ENCODE measurements at places on chromosomes 7 and 10.

DNA sequence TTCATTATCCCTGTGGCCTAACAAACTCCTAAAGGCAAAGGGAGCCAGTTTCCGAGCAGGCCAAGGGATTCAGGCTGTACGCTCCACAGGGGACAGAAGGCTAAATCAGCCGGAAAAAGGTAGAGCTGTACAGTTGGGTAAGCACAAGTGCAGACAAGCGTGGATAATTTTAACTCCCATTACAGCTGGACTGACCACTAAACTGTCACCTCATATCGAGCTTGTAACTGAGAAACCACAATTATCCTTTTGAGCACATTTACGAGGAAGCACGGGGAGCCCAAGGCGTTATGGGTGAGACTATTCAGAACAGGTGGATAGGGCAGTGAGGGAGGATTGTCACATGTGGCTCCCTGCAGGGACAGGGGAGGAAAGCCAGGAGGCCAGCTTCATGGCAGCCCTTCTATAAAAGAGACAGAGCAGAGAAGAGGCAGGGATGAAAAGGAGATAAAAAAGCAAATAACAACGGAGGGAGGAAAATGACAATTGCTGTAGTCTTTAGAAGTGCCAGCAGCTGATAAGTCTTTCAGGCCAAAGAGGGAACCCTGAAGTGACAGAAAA is 288.0 kb downstream of the FGFR2 start:
- DNase-seq = no peak

DNA sequence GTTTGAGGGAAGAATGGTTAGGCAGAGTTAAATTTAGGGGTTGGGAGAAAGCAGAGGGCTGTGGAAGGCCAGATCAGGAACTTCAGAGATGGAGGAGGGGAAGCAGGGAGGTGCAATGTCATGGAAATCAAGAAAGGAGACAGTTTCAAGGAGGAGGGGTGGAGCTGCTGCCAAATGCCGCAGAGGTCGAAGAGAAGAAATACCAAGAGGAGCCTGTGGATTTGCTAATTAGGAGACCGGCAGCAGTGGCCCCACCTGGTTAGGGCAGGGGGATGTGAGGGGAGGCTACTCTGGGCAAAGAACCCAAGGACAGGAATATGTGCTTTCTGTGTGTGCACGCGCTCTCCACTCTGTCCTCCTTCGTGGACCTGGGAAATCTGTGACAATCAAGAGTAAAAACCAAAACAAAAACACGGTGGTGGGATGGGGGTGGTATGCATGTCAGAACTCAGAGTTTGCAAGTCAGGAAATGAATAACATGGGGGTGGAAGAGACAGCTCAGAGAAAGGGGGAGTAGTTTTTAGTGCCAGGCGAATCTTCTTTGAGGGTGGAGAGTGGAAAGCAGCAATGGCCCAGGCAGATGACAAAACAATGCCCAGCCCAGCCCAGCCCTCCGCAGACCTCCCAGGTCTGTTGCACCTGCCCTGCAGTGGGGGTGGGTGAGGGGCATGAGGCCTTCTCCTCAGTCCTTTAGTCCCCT is 102.9 kb upstream of the PAX2 start:
- DNase-seq = no peak

- no peak for DNase-seq
Observed at GRCh38 chr7:29105752-29106668, 40.3 kb downstream of the CPVL start.

DNA sequence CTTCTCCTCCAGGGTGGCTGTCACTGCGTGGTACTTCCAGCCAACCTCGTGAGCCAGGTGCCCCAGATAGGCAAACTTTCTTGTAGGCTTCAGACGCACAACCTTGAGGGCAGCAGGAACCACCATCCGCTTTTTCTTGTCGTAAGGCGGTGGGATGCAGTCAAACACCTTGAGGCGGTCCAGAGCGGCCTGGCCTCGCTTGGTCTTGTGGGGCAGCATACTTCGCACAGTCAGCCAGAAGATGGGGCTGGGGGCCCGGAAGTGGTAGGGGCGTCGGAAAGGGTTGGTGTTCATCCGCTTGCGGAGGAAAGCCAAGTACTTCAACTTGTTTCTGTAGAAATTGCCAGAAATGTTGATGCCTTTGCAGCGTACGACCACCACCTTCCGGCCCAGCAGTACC is 17.4 kb downstream of the SHOC2 start:
- no peak for DNase-seq

DNA sequence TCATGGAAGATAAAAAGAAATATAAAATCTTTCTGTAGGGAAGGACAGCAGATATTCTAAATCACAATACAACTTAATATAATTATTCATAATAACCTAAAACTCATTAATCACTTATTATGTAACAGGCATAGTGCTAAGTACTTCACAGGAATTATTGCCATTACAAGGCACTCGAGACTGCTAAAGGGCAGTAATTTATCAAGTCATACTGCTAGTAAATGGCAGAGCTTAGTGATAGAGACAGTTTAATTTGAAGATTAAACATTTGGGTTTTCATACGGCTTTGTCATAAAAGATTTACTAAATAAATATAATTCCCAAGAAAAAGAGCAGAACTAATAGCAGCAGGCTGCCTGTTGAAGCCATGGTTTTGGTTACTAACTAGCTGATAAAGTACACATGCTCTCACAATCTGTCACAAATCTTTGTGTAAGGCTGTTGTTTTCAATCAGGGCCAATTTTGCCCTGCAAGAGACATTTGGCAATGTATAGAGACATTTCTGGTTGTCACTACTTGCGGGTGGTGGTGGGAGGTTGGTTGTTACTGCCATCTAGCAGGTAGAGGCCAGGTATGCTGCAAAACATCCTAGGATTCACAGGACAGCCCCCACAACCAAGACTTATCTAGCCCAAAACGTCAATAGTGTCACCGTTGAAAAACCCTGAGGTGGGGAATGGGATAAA is 233.3 kb upstream of the CACNA2D1 start:
- DNase-seq = no peak

- DNase-seq = no peak
Observed at GRCh38 chr10:137606-138005, 2.4 kb downstream of the ZMYND11 start.

GRCh38 chr7:119382726-119383125 is 890.2 kb upstream of the KCND2 start:
- no peak for DNase-seq

DNA sequence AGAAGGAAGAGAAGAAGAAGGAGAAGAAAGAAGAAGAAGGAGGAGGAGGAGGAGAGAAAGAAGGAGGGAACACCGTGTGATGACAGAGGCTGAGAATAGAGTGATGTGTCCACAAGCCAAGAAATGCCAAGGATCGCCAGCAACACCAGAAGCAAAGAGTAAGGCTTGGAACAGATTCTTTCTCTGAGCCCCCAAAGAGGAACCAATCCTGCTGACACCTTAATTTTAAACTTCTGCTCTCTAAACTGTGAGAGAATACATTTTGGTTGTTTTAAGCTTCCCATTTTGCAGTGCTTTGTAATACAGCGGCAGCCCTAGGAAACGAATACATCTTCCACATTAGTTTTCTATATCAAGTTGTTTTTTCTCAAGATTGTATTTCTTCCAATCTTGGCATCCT is 13.9 kb upstream of the WNT8B start:
- no peak for DNase-seq

GRCh38 chr7:18895456-18895855 is 222.0 kb downstream of the TWIST1 start:
- no peak for DNase-seq

DNA sequence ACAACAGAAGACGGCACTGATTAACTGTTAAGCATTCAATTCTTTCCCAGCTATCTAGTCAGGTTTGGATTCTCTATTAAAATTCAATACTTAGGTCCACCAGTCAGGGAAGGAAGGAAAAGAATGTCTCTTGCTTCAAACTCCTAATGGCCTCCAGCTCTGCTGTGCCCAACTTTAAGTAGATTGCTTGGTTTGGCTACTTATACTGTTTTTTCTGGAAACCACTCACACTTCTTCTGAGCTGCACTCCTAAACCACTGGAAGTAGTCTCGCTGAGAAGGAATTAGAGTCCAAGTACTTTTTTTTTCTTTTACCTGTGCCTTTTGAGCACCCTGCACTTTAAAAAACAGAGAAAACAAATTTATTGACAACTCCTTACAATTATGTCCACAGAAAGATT is 26.7 kb upstream of the COL1A2 start:
- DNase-seq = no peak

DNA sequence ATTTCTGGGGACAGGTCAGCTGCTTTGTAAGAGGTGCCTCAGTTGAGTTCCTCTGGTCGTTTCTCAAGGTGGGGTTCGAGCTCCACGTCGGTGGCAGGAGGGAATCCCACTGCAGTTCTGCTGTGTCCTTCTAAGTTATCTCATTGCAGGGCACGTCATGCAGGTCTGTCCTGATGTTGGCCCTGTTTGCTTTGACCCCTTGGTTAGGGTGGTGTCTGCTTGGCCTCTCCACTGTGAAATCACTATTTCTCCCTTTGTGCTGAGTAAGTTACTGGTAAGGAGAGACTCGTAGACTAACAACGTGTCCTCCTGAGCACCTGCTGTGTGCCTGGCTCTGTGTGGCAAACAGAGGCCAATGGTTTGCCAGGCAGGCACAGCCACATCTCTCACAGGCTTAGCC is 372.9 kb upstream of the ZMIZ1 start:
- no peak for DNase-seq

- DNase-seq = no peak
Observed at GRCh38 chr7:27138472-27138871, 5.0 kb downstream of the HOXA5 start.

GRCh38 chr7:140041659-140042385 is 20.9 kb downstream of the PARP12 start:
- no peak for DNase-seq

GRCh38 chr10:25082276-25083204 is 66.1 kb downstream of the THNSL1 start:
- no peak for DNase-seq

DNA sequence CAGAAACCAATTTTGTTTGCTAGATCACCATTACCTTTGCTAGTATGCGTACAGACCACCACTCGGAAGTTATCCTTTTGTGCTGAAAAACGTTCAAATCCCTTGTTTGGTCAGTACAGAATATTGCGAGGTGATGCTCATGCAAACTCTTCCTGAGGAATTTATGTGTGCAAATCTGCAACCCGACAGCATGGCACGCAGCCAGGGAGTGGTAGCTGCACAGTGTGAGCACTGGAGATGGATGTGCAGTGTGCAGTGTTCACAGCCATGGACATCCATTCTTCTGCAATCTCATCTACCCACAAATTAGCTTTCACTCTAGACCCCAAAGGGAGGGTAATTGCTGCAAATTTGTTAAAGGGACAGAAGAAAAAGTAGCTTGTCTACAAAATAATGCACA is 72.2 kb downstream of the CACUL1 start:
- no peak for DNase-seq
